ENCODE measurements at places on chromosomes 4 and X.

DNA sequence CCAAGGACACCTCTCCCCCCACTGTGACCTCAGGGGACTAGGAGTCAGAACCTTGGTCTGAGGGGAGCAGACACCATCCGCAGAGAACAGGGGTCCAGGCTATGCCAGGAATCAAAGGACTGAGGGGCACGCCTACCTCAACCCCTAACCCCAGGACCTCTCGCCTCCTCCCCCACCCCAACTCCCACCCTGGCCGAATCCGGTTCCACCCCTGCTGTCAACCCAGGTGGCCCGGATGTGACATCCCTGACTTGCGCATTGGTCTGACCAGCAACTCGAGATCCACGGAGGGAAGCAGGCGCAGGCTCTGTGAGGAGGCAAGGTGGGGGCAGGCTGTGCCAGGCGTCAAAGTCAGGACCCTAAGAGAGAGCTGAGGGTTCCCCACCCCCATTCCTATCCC is 468 bp upstream of the MAGEA4 start:
- no peak for DNase-seq

GRCh38 chr4:95985051-95985450 is 145.2 kb downstream of the PDHA2 start:
- no peak for DNase-seq

DNA sequence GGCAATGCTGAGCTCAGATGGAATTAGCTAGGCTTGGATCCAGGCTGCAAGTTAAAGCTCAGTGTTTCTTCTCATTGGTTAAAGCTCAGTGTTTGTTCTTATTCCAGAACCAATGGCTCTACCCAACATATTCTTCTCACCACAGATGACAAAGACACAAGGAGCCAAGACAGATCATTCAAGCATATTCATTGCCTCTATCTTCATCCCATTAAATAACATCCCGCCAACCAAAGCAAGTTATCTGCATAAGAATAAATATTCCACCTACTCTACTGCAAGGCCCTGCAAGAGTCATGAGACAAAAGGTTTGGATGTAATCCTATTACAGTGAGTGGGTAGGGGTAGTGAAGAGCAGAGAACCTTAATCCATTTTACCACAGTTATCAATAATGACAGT is 766.5 kb downstream of the C4orf33 start:
- no peak for DNase-seq

GRCh38 chr4:64266669-64267068 is 142.6 kb downstream of the TECRL start:
- no peak for DNase-seq

DNA sequence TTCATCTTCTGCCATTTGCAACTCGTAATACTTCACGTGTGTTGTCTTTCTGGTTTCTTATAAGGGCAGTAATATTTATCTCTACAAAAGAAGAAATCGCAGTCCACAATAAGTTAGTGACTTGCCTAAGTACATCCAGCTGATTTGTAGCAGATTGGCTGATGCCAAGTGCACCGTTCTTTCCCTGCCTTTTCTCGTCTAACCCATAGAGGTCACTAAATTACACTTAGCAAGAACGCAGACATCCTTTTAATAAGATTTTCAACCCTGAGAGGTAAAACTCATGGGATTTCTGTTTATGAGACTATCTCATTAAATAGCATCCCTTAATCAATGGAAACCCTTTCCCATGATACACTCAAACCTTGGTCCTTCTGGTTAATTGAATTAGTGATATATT is 408.6 kb upstream of the ACTRT1 start:
- no peak for DNase-seq

- peak; percentile 50 for DNase-seq
These were observed 11.6 kb downstream of the PLAC1 start for GRCh38 chrX:134646691-134647090.

- peak; percentile 1 for DNase-seq
These were observed 15.6 kb downstream of the XAGE3 start for GRCh38 chrX:52852110-52852860.

DNA sequence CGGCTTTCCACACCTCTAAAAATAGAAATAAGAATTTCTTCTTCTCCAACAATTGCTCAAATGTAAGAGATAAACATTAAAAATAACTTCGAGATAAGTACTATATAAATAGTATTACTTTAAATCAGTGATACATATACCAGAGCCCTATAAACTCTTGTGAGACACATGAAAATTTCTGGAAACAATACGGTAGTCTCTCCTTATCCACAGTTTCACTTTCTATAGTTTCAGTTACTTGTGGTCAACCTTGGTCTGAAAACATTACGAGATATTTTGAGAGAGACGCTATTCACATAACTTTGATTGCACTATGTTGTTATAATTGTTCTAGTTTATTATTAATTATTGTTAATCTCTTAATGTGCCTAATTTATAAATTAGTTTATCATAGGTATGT is 101.5 kb upstream of the CXXC4 start:
- DNase-seq: no peak

GRCh38 chrX:107000013-107000515 is at the start of gene MORC4:
TSS of gene MORC4 (minus strand) at chrX:107000212. CDS start at chrX:106999969, 243 bp downstream.
- peak; percentile 80 for DNase-seq
